ENCODE measurements at places on chromosomes 2 and 18. TPM values are rescaled to one million over a fixed set of nuclear protein-coding genes. Genes with fewer than 3 reads are reported as not detected.

Gene CNDP1
- not detected for total RNA-seq

GRCh38 chr2:74227646-74228045, 29.2 kb downstream of the MTHFD2 start:
- DNase-seq: no peak
- no peak overlapping the region for H3K4me3 ChIP-seq
- H3K36me3 ChIP-seq: peaks cover 7% of the 10 kb centered on the region
- H3K27me3 ChIP-seq: no peaks in the 10 kb centered on the region
- H3K27ac ChIP-seq: no peak overlapping the region

DNA sequence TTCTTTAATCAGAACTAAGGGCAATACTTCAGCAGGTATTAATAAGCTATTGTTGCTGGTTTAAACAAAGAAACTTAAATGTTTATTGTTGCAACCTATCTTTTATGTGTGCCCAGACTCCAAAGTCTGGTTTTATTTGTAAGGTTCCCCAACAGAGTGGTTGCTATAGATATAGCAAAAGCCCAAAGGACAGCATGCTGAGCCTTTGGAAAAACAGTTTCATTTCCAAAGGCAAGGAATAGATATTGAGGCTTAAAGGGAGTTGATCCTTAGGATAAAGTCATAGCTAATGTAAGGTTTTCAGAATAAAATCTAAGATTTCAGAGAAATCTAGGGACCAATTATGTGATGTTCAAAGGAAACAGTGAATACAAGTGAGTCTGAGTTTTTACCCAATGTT, 413.2 kb upstream of the SLC14A2 start:
- DNase-seq: no peak
- H3K4me1 ChIP-seq: no peaks in the 10 kb centered on the region
- peaks cover 2% of the 10 kb centered on the region for H3K27me3 ChIP-seq

- H3K4me3 ChIP-seq: no peak overlapping the region
- no peaks in the 10 kb centered on the region for H3K27me3 ChIP-seq
- H3K36me3 ChIP-seq: no peaks in the 10 kb centered on the region
Observed at GRCh38 chr2:56244911-56245530, 61.2 kb downstream of the CCDC85A start.

Gene GATA6
- not detected for total RNA-seq

Gene CD207
- not detected for total RNA-seq

GRCh38 chr2:60445684-60446179, 107.7 kb downstream of the BCL11A start:
- H3K27ac ChIP-seq: no peak overlapping the region
- H3K27me3 ChIP-seq: no peaks in the 10 kb centered on the region
- no peaks in the 10 kb centered on the region for H3K36me3 ChIP-seq
- H3K4me1 ChIP-seq: no peaks in the 10 kb centered on the region
- DNase-seq: no peak

Gene CYP1B1
- 12.2 TPM for total RNA-seq

- no peaks in the 10 kb centered on the region for H3K36me3 ChIP-seq
- H3K27ac ChIP-seq: no peak overlapping the region
- no peak overlapping the region for H3K4me3 ChIP-seq
- DNase-seq: no peak
- H3K4me1 ChIP-seq: no peaks in the 10 kb centered on the region
- H3K27me3 ChIP-seq: no peaks in the 10 kb centered on the region
Observed at GRCh38 chr2:217357886-217358620, 498.2 kb upstream of the TNP1 start.

- no peak for DNase-seq
- no peaks in the 10 kb centered on the region for H3K27me3 ChIP-seq
- no peak overlapping the region for H3K4me3 ChIP-seq
Observed at GRCh38 chr2:45709137-45709536, 57.7 kb downstream of the PRKCE start.

- no peak for DNase-seq
- H3K36me3 ChIP-seq: peaks cover 5% of the 10 kb centered on the region
- H3K27ac ChIP-seq: peak overlapping the region; percentile 49
- H3K4me3 ChIP-seq: no peak overlapping the region
Observed at GRCh38 chr2:95539836-95540235, 52.0 kb upstream of the TRIM43 start.

DNA sequence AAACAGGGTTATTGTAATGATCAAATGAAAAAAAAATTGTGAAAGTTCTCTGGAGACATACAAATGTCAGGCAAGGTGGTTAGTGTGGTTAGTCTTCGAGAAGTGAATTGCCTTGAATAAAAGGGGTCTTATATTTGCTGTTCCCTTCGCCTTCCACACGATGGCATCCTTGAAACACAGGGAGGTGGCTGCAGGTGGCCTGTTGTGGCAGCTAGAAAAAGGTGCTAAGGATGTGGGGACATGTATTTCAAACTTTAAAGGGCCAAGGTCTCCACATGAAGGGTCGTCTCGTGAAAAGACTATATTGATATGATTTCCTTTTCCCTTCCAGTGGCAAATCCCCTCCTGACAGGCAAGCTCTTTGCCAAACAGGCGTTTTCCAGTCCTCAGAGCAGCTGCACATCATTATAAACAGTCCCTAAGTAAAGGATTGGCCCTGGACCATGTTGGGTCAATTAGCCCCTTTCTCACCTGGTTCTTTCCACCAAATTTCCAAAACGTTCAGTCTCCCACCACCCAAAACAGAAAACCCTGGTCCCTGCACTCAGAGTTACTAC, 68.5 kb downstream of the COPS8 start:
- H3K27me3 ChIP-seq: no peaks in the 10 kb centered on the region
- peaks cover 36% of the 10 kb centered on the region for H3K4me1 ChIP-seq
- H3K36me3 ChIP-seq: no peaks in the 10 kb centered on the region
- peak; percentile 87 for DNase-seq

DNA sequence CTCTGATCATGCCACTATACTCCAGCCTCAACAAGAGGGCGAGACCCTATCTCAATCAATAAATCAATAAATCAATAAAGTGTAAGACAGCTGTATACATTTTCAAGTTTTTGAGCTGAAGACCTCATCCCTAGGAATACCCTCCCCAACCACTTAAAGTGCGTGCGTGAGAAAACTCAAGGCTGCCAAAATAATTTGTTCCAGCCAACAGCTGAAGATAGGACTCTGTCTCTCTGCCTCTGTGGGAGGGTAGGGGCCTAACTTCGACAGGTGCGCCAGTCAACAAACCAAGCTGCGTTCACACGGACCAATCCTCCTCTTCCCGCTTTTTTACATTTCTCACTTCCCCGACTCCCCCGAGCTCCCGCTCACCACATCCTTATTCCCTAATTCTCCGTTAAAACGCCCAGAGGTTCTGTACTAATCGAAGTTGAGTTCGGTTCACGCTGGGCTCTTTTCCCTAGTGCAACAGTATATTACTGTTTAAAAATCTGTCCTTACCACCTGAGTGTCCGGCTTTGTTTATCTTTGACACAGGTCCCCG, 618 bp downstream of the POLR2D start:
- DNase-seq: peak; percentile 74
- no peaks in the 10 kb centered on the region for H3K27me3 ChIP-seq
- peaks cover 27% of the 10 kb centered on the region for H3K4me1 ChIP-seq
- peak overlapping the region; percentile 93 for H3K4me3 ChIP-seq
- peak overlapping the region; percentile 90 for H3K27ac ChIP-seq
- H3K36me3 ChIP-seq: peaks cover 27% of the 10 kb centered on the region

DNA sequence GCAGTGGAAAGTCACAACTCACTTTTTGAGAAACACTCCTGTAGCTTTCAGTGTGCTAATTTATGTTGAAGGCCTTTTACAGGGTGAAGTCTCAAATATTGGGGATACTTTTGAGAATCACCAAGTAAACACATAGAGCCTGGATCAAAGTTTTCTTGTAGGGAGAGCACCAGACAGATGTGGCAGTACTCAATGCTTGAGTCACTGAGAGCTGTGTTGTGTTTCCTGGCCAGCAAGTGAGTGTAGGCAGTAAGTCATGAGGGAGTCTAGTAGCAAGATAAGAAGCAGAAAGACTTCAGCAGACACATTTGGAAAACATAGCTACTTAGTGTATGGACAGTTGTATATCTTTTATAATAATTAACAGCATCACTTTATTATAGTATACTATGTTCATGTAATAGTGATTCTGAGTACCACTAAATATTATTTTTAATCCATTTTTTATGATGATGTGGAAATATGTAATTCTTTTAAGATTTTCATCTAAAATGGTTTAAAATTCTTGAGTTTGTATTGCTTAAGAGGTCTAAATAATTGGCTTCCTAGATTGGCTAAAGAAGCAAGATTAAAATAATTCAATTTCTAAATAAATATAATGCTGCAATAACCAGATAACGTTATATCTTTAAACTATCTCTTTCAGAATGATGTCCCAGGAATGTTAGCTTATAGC, 12.8 kb downstream of the PSMD1 start:
- H3K4me3 ChIP-seq: no peak overlapping the region
- peak; percentile 52 for DNase-seq
- peaks cover 46% of the 10 kb centered on the region for H3K36me3 ChIP-seq
- no peaks in the 10 kb centered on the region for H3K27me3 ChIP-seq
- peaks cover 9% of the 10 kb centered on the region for H3K4me1 ChIP-seq

DNA sequence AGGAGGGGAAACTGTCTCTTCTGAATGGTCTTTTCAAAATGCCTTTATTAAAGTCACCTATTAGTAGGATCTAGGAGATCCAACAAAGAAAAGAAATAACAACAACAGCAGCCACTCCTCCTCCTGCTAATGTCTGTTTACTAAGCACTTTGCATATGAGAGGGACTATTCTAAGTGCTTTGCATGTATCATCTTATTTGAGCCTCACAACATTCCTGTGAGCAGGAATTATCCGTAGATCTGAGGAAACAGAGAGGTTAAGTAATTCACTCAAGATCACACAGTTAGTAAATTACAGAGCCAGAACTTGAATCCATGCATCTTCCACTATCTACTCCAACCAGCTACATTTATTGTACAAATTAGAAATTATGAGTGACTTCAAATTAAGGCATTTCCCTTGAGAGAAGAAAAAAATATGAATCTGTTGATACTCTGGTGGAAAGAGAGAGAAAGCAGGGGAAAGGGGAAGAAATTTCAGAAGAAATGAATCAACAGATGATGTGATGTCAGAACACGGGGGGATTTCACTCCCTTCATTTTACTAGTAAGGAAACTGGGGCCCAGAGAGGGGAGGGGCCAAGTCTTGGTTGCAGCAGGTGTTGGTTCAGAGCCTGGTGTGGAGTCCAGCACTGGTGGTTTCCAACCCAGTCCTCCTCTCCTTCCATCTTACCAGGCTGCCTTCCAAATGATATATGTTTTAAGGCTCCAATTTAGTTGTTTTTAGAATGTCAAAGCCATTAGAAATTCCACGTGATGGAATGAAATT, 49.7 kb downstream of the TSN start:
- no peak for DNase-seq
- peaks cover 4% of the 10 kb centered on the region for H3K36me3 ChIP-seq
- no peaks in the 10 kb centered on the region for H3K4me1 ChIP-seq
- H3K4me3 ChIP-seq: no peak overlapping the region
- H3K27ac ChIP-seq: no peak overlapping the region
- H3K27me3 ChIP-seq: peaks cover 21% of the 10 kb centered on the region

Gene ADCYAP1
- not detected for total RNA-seq

Gene CFC1
- not detected for total RNA-seq

Gene FBXO41
- total RNA-seq: 33.8 TPM

Gene KHK
- total RNA-seq: 13.4 TPM

Gene SOWAHC
- total RNA-seq: 0.26 TPM

- H3K27ac ChIP-seq: no peak overlapping the region
- peaks cover 18% of the 10 kb centered on the region for H3K27me3 ChIP-seq
- H3K4me1 ChIP-seq: peaks cover 2% of the 10 kb centered on the region
- H3K4me3 ChIP-seq: no peak overlapping the region
- DNase-seq: no peak
Observed at GRCh38 chr2:27270131-27270530, 5.1 kb upstream of the DNAJC5G start.
